HEK293T (cell line): ENCODE measurements at places on chromosomes 16 and 17.

DNA sequence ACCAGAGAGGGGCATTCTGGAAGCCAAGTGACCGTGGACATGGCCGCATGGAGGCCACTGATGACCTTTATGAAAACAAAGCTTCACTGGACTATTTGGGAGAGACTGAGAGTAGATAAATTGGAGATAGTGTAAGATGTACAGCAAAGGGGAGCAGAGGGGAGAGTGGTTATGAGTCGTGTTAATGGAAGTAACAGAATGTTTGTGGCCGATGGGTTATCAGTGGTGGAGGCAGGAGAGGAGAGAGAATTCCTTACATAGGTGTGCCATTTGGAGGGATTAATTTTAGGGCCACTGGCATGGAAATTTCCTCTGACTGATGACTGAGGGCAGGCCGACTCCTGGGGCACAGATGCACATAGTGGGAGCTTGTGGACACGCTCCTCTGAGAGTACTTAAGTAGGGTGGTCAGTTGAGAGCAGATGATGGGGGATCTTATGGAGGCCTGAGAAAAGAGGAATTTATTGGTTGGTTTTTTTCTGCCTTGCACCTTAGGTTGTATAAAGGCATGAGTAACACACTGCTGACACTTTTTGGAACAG is 19.2 kb downstream of the PRPSAP2 start:
- DNase-seq: no peak

DNA sequence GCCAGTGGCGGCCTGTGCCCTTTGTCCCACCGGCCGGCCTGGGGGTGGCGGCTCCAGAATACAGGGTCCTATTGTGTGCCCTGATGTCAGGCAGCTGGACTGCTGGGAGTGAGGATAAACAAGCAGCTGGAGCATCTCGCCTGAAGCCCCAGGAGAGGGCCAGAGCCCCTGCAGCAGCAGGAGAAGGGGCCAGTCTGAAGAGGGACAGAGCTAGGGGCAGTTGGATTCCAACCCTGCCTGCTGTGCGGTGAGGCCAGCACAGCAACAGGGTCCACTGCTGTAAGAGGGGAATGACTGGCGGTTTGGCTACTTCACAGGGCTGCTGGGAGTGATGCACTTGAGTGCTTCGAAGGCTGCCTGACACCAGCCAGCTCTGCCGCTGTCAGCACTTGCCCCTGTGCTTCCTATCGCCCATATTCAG is 25.0 kb downstream of the RAB11FIP4 start:
- DNase-seq: no peak

DNA sequence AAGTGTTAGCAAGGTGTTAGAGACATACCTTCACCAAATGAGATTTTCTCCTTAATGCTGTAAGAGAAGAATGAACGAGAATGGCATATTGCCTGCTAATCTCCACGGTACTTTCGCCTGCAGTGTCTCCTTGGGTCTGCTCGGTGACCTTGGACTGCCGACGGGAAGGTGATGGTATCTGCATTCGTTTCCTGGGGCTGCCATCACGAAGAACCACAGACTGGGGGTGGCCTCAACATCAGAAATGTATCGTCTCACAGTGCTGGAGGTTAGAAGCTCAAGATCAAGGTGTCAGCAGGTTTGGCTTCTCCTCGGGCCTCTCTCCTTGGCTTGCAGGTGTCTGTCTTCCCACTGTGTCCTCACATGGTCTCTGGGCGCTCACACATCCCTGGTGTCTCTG is 86.3 kb upstream of the TNRC6C start:
- no peak for DNase-seq

DNA sequence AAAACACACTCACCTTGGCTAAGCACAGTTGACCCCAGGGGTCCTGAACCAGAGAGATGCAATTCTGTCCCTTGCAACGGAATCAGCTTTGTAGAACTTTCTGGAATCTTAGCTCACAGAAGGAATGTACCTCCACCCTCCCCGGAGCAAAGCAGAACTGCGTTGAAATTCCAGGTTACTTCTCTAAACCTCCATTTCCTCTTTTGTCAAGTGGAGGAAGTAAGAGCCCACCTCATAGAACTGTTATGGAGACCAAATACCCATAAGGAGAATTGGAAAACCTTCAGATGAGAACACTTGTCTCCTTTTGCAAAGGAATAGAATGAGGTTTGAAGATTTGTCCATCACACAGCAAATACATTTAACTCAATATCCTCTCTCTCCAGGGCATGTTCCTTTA is 86.6 kb upstream of the RBBP6 start:
- no peak for DNase-seq

- DNase-seq: no peak
These were observed 24.9 kb downstream of the HMOX2 start for GRCh38 chr16:4501071-4501478.

DNA sequence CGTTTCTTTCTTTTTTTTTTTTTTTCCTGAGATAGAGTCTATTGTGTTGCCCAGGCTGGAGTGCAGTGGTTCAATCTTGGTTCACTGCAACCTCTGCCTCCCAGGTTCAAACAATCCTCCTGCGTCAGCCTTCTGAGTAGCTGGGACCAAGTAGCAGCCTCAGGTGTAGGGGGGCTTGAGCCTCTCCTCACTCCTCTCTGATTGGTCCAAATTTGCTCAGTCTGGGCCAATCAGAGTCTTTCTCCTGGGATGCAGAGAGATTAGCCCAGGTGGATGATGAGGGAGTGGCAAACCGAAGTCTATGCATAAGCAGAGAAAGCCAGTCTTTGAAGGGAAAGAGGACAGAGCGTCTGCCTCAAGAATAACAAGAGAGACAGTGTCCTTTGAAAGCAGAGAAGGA is 99.0 kb downstream of the BMERB1 start:
- no peak for DNase-seq

GRCh38 chr17:17236295-17237025 is 508 bp downstream of the FLCN start:
- DNase-seq: peak; percentile 24

- DNase-seq: no peak
These were observed 14.8 kb upstream of the CETP start for GRCh38 chr16:56946767-56947603.

DNA sequence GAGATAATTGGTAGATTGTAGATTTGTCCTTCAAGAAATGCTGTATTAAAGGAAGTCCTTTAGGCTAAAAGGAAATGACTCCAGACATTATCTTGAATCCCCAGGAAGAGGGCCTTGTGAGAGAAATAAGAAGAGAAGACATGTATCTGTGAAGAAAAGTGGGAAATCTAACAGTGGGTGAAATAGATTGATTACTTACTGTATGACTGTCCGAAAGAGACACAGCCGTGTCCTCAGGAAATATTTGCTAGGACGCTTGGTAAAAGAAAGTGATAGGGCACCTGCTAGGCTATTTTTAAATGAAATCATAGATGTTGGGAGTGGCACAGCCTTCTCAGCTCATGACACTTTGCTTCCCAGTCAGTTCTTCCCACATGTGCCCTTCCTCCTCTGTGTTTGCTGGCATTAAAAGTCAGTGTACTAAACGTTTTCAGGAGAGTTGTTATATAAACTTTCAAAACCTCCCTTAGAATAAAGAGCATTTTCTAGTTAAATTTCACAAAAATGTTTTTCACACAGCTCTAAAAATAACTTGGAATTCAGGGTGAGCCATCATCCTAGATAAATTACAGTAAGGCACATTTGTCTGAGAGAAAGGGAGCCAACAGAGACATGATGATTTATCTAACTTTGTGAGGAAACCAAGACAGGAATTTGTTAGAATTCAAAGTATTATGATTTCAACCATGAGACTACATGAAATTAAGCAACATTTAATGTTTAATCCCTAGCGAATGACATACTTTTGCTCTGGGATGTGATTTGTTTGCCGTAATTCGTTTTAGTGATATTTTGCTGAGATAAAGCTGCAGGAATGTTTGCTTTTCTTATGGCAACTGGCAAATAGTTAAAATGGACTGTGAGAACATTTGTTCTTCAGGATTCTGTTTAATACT is 35.0 kb downstream of the DHRS7B start:
- DNase-seq: no peak

- no peak for DNase-seq
These were observed 9.1 kb downstream of the CHST6 start for GRCh38 chr16:75486014-75486675.

DNA sequence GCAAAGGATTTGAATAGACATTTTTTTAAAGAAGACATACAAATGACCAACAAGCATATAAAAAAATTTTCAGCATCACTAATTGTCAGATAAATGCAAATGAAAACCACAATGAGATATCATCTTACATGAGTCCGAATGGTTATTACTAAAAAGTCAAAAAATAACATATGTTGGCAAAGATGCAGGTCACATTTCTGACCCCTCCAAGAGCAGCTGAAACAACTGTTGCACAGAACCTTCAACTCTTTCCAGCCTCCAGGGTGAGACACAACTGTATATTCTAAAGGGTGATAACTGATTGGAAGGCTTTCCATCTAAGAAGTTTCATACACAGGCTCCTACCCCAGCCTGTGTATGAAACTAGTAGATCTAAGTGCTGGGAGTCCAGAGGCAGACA is 51.9 kb downstream of the SLFN5 start:
- no peak for DNase-seq

DNA sequence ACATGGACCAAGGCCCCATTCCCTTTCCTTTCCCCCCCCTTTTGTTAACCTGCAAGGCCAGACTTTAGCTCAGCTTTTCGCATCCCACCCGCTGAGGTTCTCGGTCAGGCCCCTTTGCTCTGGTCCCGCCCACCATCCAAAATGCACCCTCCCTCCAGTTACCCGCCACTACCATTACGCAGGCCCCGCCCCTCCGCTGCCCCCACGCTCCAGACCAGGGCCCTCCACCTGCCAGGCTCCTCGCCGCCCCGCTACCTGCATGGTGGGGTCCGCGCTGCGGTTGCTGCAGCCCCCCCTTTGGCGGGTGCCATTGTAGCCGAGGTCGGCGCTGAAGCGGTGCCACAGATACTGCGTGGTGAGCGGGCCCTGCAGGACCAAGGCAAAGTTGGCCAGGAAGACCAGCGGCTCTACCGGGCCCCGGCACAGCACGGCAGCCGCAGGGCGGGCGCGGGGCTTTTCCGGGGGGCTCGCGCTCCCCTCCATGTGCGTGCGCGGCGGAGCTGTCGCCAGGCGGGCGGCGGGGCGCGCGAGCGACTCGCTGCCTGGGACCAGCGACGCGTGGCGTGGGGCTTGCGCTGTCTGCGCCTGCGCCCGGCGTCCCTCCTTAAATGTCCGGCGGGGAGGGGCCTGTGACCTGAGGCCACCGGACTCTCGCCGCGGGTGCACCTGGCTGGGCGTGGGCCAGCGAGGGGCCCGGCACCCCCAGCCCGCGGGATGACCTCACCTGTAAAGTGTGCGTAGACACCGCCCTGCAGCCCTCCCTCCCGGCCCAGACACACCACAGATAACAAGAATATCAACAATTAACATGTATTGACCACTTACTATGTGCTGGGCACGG is at the start of gene SLC46A1:
Gene SLC46A1 (minus strand): TSS at position 581 of the 841 bp plus-strand sequence. CDS start 98 bp downstream, at position 483.
- peak; percentile 70 for DNase-seq

- no peak for DNase-seq
These were observed 3.3 kb downstream of the ALOX12B start for GRCh38 chr17:8084250-8084649.

GRCh38 chr16:27449434-27450195 is 47.6 kb downstream of the IL21R start:
- no peak for DNase-seq

DNA sequence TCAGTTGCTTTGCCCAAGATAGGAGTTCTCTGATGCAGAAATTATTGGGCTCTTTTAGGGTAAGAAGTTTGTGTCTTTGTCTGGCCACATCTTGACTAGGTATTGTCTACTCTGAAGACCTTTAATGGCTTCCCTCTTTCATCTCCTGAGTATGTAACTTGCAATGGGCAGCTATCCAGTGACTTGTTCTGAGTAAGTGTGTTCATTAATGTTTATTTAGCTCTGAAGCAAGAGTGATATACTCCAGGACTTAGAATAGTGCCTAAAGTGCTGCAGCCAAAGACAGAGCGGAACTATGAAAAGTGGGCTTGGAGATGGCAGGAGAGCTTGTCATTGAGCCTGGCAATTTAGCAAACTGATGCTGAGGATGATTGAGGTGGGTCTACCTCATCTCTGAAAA is 8.8 kb upstream of the TANGO6 start:
- no peak for DNase-seq

GRCh38 chr16:67246756-67247191 is 507 bp downstream of the FHOD1 start:
- DNase-seq: peak; percentile 25

DNA sequence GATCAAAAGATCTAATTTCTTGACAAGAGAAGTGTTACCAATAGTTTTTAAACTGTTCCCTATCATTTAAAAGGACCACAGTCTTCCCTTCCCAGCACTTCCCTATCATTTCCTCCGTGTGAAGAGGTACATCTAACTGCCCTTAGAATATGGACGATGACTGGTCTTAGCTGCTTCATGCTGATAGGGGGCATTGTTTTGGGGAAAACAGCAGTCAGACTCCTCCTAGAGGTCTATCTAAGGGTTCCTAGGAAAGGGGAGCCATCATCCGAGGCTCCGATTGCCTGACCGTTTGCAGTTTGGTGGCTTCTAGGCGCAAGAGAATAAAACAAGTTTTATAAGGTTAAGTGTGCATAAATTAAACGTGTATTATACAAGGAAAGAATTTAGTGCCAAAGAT is 7.1 kb downstream of the FZD2 start:
- DNase-seq: no peak

DNA sequence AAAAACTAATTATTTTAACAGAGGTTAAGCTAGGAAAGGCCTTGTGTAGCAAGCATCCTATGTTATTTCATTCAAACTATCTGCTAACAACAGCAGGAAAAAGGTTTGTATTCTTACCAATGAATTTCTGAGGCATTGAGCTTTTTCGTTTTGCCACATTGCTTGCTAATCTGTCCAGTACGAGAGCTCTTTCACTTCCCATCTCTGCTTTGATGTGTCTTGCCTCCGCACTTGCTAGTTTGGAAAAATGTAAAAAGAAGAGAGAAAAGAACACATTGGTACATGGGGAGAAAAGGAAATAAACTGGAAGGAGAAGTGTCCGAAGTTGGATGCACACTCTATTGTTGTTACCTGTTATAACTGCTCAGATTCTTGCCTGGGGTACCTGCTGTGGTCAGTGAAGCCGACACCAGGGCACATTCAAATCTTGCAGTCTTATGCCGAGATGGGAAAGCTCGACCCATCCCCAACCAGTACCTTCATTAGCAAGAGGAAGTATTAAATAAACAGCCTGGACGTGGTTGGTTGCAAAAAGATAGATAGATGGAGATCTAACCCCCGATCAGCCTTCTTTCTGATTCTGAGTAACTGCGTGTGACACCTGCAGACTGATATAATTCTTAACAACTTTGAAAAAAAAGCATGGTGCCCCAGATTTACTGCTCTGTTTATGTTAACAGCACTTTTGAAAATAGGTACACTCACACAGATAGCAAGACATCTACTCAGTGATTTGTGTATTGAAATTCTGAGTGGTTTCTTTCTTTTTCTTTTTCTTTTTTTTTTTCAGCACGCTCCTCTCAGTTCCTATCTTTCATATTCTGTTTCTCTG is 40.0 kb downstream of the GRB7 start:
- no peak for DNase-seq

- no peak for DNase-seq
These were observed 11.3 kb downstream of the KLHDC4 start for GRCh38 chr16:87754535-87754934.

GRCh38 chr17:51848451-51848850 is 310.1 kb downstream of the CA10 start:
- no peak for DNase-seq
